Breast epithelium (tissue), 4 donors: ENCODE measurements at places on chromosomes 7 and 10. TPM values are rescaled to one million over a fixed set of nuclear protein-coding genes. Genes with fewer than 3 reads are reported as not detected.

AS3MT gene
- 5.6 TPM for total RNA-seq

LIPF gene
- total RNA-seq = not detected

CCSER2 gene
- 61.2 TPM for total RNA-seq

HOXA1 gene
- total RNA-seq = 0.80 TPM

ZNF117 gene
- 37.4 TPM for total RNA-seq

CPXM2 gene
- 16.7 TPM for total RNA-seq

DNA sequence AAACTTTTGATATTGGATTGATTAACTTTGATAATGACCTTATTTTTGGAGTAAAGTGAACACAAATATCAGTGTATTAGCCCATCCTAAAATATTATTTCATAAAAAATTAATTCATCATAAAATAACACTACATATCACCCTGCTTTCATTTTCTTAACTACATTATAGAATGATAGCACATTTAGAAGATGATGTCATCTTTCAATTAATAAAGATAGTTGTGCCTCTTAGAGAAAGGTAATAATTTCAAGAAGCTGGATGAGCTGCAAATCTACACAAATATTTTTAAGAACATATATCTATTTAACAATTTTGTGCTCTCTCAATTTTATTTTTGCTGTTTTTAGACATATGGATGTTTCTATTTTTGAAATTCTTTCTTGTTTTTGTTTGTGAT, 126.1 kb downstream of the CNTNAP2 start:
- no peak for DNase-seq

- no peak for DNase-seq
These were observed 696.4 kb downstream of the INHBA start for GRCh38 chr7:41006306-41006995.

DNA sequence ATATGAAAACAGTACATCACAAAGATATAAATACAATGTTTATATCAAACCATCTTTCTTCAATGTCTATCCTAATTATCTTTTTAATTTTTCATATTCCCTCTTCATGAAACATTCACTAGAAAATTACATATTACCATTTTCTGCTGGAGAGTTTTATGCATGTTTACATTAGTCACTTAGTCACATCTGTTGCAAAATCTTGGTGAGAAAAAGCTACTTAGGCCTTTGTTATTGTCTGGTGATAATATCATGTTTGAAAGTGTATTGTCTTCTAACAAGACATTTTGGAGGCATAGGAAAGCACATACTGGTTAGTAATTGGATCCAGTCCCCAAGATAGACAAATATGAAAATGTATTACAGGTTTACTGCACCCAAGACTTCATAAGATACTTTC, 163.6 kb downstream of the GNAI1 start:
- DNase-seq = no peak

- no peak for DNase-seq
These were observed 60.6 kb upstream of the LAMB1 start for GRCh38 chr7:108063520-108063933.
